ENCODE measurements at places on chromosomes 12 and 14.

DNA sequence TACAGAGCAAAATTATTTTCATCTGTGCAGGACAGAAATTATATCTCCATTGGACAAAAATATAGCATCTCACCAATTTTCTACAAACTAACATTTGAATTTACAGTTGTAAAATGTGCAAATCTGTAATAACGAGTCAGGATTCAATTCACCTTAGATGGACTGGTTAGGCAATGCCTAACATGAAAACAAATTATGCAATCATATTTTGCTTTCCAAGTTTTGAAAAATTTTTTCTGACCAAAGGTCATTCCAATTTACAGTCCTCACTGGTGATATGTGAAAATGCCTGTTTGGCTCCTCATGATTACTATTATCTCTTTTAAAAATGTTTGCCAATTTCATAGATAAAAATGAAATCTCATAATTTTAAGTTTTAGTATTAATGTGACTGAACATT, 6.5 kb upstream of the CPM start:
- DNase-seq, result peak; percentile 9

GRCh38 chr14:79916892-79917291, 294.4 kb downstream of the DIO2 start:
- no peak for DNase-seq

GRCh38 chr14:88929656-88930436, 105.4 kb downstream of the TTC8 start:
- no peak for DNase-seq

DNA sequence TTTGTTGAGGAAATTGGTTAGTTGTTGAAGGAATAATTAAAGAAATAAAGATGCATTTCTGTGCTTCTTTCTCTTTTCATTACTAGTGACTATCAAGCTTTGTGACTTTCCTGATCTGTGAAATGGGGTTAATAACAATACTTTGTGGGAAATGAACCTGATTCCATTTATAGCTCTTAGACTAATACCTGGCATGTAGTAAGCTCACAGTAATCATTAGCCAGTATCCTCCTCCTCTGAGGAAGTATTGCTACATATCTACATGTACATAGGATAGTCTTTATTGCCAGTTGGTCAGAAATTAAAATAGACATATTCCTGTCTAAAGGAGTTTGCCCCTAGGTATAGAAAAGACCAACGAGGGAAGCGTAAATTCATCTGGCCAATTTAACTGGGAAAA, 1.8 kb upstream of the CCDC198 start:
- DNase-seq, result no peak

- no peak for DNase-seq
These were observed 414.1 kb downstream of the MDGA2 start for GRCh38 chr14:47261350-47261749.

DNA sequence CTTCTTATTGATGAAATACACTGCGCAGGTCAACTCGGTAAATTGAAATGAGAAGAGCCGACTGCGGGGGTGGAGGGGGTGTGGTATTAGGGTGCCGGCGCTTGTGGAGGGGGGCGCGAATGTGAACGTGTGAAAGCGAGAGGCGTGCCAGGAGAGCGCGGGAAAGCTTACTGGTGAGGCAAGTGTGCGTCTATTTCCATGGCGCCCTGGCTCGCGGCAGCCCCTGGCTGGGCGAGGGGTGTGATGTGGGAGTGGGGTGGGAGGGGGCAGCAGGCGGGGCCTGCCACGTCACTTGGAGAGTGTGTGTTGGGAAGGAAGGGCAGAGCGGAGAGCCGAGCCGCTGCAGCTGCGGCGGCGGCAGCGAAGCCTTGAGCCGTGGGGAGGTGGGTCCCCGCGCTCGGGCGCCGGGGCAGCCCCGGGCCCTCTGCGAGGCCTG, 88.8 kb downstream of the GALNT8 start:
- no peak for DNase-seq

- DNase-seq, result no peak
These were observed 97.2 kb downstream of the MGAT4C start for GRCh38 chr12:86158956-86159355.

GRCh38 chr12:752695-753610, 574 bp downstream of the WNK1 start:
- DNase-seq, result peak; percentile 50

DNA sequence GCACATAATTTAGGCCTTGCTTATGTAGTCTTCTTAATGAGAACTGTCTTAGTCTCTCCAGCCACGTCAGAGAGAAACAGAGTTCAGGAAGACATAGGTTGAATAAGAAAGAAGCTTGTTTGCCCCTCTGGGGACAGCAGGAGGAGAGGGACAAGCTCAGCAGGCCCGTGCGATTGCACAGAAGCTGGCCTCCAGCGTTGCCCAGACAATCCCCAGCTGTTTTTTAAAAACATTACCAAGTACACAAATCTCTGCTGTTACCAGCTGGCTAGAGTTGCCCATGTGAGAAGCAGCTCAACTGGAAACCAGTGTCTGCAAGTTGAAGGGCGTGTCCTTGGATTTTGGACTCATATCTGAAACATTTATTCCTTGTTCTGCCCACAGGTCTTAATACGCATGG, 232.6 kb downstream of the EFCAB11 start:
- no peak for DNase-seq
